Naive thymus-derived CD4-positive, alpha-beta T cell (primary cell): ENCODE measurements at places on chromosomes 13 and 19. TPM values are rescaled to one million over a fixed set of nuclear protein-coding genes. Genes with fewer than 3 reads are reported as not detected.

Gene KIR2DL4
- total RNA-seq: not detected

Gene CGB3
- total RNA-seq: not detected

Gene IRGC
- total RNA-seq: not detected

Gene SYNE4
- total RNA-seq: 4.6 TPM

Gene SELENOV
- not detected for total RNA-seq

Gene UPF1
- total RNA-seq: 93.8 and 98.7 TPM in 2 replicates

Gene RASIP1
- total RNA-seq: not detected

Gene IQCN
- 9.1 TPM for total RNA-seq

Gene ZNF541
- 0.95 TPM for total RNA-seq

Gene ZNF154
- total RNA-seq: 6.4 and 6.7 TPM in 2 replicates
